ENCODE measurements at places on chromosomes 16 and 17. TPM values are rescaled to one million over a fixed set of nuclear protein-coding genes. Genes with fewer than 3 reads are reported as not detected.

PALB2 gene
- total RNA-seq, result 11.4 TPM

DNA sequence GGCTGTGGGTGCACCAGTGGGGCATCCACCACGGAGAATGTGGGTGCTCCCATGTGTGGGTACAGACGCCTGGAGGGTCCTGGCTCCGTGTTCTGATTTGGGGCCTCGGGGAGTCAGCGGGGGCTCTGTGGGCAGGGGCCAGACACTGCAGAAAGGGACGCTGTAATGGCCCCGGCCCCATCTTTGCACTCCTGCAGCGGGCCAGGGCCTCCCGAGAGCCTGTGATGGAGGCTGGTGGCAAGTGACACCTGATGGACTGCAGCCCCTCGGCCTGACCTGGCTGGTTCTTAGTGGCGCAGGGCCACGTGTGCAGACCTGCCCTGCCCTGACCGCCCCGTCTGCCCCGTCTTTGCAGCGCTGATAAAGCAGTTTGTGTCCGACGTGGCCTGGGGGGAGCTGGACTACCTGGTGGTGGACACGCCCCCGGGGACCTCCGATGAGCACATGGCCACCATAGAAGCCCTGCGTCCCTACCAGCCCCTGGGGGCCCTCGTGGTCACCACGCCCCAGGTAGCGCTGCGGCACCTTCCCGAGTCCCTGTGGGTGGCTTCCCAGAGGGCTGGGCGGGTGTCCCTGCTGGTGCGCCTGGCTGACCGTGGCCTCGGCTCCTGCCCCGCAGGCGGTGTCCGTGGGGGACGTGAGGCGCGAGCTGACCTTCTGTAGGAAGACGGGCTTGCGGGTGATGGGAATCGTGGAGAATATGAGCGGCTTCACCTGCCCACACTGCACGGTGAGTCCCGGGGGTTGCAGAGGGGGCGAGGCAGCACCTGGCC, 4.7 kb downstream of the NUBP2 start:
- DNase-seq, result no peak

GRCh38 chr17:62882878-62883277, 74.8 kb upstream of the MARCHF10 start:
- no peak for DNase-seq

DNA sequence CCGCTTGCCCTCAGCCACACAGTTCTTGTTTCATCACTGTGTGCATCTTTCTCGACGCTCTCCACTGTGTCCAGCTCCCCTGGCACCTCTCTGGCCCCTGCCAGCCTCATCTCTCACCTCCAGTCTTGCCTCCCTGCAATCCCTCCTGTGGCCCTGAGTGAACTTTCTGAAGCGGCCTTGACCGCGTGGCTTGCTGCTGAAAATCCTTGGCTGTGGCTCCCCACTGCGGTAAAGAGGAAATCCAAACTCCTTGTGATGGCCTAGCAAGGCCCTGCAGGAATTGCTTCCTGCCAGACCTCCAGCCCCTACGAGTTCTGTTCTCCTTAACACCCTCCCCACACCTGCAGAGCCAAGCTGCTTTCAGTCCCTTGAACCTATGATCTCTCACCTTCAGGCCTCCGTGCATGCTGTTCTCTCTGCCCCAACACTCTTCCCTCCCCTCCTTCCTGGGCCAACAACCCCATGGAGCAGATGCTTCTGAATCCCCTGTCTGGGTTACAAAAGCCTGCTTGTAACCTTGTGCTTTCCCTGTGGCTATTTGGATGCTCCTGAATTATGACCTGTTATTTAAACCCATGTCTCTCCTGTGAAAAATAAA, 33.6 kb upstream of the BRD7 start:
- no peak for DNase-seq

DNA sequence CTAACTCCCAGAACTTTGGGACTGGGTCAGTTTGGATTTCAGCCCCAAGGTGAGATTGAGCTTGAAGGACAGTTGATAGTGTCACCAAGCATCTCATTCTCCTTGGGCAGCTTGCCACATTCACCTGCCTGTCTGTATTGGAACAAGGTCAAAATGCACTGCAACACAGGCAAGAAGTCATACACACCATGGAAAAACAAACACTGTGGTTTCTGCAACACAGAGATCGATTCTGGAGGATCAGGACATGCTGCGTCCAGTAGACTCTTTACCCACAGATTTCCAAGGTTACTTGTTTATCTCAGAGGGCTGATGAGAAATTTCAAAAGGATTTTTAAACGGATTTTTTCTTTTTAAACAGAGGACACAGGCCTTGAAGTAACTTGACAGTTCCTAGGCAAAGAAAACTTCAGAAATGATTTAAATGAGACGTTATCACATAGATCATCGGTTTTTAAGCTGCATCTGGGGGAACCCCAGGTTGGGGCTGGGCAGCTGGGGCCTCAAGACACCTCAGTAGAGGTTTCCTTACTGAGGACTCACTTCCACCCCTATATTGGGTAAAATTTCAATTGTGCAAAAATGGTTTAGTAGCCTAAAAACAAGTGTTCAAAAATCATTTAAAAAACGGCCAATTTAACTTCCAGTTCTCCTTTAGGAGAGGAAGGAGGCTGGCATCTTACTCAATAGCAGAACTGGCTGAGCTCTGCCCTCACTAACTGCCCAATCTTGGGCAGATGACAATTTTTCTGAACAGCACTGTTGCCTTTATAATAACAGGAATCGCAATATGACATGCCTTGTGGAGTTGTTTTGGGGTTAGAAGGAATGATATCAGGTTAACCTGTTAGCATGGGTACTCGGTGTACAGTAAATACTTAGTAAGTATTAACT, 299.3 kb downstream of the XYLT1 start:
- DNase-seq, result no peak

DNA sequence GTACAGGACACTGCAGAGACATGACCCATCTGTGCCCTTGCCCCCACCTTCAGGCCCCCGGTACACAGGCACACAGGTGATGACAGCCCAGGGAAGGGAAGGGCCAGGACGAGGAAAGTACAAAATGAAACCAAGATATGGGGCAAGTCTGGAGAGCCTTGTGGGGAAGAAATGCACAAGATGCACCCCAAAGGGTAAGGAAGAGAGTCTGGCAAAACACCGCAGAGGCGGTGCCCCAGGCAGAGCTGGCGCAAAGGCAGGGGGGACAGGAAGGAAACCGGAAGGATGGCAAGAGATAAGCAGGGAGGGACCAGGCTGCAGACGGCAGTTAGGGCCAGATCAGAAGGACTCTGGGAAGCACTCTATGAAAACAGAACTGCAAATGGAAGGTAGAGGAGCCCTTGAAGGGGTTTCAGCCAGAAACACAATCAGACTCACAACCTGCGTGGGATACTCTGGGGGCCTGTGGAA, 81.4 kb downstream of the SLC39A11 start:
- no peak for DNase-seq

- DNase-seq, result peak; percentile 8
These were observed 81.4 kb downstream of the C17orf67 start for GRCh38 chr17:56752263-56752836.

PLCG2 gene
- total RNA-seq, result 5.0 TPM

SPATA32 gene
- total RNA-seq, result not detected

TRAF7 gene
- total RNA-seq, result 63.6 TPM

FLCN gene
- 16.3 TPM for total RNA-seq

GRCh38 chr16:4826980-4827379, 20.1 kb downstream of the GLYR1 start:
- no peak for DNase-seq

- DNase-seq, result no peak
These were observed 98.5 kb downstream of the MRM3 start for GRCh38 chr17:880443-881269.

GRCh38 chr16:64933885-64934284, 188.0 kb downstream of the CDH11 start:
- peak; percentile 7 for DNase-seq

NATD1 gene
- total RNA-seq, result 4.3 TPM

DNA sequence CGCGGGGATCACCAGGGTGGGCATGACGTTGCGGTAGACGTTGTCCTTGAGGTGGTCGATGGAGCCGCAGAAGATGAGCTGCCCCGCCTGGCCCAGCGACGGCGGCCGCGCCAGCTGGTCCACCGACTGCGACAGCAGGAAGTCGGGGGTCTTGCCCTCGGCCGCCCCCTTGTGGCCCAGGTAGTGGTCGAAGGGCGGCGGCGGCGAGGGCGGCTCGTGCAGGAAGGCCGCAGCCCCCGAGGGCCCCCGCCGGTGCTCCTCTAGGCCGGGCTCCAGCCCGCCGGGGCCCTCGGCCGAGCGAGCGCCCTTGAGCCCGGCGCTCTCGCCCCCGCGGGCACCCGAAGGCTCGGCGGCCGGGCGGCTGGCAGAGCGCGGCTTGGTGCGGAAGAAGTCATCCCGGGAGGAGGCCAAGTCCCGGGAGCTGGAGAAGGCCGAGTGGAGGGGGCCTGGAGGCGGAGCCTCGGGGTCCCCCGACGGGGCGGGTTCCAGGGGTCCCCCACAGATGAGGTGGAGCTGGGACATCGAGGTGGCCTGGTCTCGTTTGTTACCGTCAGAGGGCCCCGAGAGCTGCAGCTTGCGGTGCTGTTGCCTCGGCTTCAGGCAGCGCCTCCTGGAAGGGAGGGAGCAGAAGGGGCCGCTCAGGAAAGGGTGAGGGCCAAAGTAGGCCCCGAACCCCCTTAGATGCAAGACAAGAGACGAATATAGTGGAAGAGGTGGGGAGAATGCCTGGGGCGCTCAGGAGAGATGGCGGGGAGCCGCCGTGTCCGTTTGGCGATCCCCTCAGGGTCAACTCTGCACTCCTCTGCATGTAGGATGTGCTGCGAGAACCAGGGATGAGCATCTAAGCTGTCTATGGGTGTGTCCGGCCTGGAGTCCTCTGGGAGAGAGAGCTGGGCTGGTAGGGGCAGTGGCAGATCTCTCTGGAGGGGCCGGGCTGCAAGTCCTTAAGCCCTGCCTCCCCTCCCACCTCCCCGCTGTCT, 8.8 kb downstream of the FAM171A2 start:
- peak; percentile 91 for DNase-seq

SNX20 gene
- total RNA-seq, result not detected

- peak; percentile 3 for DNase-seq
These were observed 121.5 kb downstream of the STXBP4 start for GRCh38 chr17:55090079-55090492.

GRCh38 chr16:71883168-71883848, 674 bp downstream of the ZNF821 start:
- no peak for DNase-seq

DNA sequence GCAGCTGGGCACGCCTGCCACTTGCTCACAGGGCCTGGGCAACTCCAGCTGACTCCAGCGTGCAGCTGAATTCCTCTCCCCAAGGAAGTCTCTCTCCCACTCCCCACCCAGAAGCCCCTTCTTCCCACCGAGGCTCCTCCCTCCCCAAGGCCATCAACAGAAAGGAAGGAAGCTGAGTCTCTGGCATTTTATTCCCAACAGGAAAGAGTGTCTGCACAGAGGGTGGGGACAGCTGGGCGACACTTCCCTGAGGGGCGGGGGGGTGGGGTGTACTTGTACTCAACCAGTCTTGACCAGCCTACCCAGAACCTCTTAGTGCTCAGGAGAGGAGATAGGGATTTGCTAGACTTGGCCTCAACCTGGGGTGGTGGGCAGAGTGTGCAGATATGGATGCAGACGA, at the start of gene EXOC3L1:
Gene EXOC3L1 (minus strand): TSS at position 96 of the 400 bp plus-strand sequence. CDS start 460 bp downstream, outside the sequence.
- DNase-seq, result no peak

CDH3 gene
- 3.9 TPM for total RNA-seq

GRCh38 chr17:83175119-83175821, 95.9 kb downstream of the METRNL start:
- DNase-seq, result no peak
